ENCODE measurements at places on chromosomes 3 and 15.

- DNase-seq, result no peak
Measured at GRCh38 chr3:115548611-115549010, 74.7 kb upstream of the GAP43 start.

DNA sequence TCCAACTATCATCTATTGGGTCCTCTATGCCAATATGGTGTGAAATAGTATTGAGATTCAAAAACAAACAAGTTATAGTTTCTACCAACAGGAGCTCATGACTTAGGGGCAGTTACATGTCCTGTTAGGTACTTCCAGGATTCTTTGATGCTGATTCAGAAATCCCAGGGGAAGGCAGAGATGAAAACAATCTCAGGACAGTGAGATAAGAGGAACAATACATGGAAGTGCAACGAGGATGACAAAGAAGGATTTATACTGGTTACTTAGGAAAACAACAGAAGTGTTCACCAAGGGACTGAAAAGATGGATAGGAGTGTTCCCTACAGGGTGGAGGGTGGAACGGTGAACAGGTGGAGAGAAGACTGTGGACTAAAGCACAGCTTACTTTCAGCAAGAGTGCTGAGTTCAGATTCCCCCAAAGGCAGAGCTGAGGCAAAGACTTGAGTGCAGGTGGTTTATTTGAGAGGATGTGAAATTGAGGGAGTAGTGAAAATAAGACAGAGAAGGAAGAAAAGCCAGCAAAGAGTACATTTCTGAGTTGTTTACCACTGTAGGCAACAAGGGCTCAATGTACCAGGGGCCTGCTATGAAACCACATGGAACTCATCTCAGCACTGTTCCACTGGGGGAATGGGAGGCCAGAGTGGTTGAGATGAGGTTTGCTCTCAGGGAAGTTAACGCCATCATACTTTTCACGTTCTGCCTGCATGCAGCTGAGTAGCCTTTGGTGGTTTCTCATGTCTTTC is 68.1 kb downstream of the TRIM69 start:
- DNase-seq, result no peak

GRCh38 chr3:129651435-129652202 is 45.1 kb upstream of the PLXND1 start:
- DNase-seq, result peak; percentile 87

GRCh38 chr3:73432023-73432705 is 192.6 kb downstream of the PDZRN3 start:
- peak; percentile 12 for DNase-seq

- DNase-seq, result peak; percentile 15
Measured at GRCh38 chr3:153768561-153769469, 352.4 kb upstream of the ARHGEF26 start.

- DNase-seq, result no peak
Measured at GRCh38 chr3:134810052-134810435, 15.0 kb downstream of the EPHB1 start.

- no peak for DNase-seq
Measured at GRCh38 chr15:34318277-34319079, 19.1 kb downstream of the SLC12A6 start.

GRCh38 chr3:29764041-29764440 is 483.2 kb downstream of the RBMS3 start:
- peak; percentile 46 for DNase-seq

- DNase-seq, result no peak
Measured at GRCh38 chr15:78933823-78934654, 10.8 kb downstream of the CTSH start.

DNA sequence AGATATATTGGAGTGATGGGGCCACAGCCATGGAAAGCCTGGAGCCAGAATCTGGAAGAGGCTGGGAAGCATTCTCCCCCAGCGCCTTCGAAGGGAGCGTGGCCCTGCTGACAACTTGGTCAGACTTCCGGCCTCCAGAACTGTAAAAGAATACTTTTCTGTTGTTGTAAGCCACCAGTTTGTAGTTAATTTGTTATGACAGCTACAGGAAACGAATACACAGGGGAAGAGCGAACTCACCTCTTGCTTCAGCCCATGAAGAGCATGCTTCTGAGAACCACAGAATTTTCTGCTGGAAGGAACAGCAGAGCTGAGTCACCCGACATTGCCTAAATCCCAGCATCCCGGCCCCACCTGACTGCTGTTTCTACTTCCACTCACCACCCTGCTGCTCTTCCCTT is 501.7 kb downstream of the SHQ1 start:
- DNase-seq, result peak; percentile 62

GRCh38 chr15:50824514-50824913 is 59.0 kb upstream of the SPPL2A start:
- DNase-seq, result no peak

GRCh38 chr3:106783231-106783630 is 594.0 kb upstream of the CCDC54 start:
- no peak for DNase-seq

DNA sequence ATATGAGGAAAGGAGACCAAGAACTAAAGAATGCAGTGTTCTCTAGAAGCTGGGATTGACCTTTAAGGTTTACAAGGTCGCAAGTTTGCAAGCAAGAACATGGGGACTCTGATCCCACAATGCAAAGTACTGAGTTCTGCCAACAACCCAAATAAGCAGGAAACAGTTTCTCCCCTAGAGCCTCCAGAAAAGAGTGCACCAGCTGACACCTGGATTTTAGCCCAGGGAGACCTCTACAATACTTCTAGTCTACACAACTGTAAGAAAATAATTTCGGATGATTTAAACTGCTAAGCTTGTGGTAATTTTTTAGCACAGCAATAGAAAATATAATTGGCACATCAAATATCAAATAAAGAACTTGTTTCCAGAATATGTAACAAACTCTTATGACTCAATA is 46.4 kb downstream of the EHHADH start:
- DNase-seq, result no peak

DNA sequence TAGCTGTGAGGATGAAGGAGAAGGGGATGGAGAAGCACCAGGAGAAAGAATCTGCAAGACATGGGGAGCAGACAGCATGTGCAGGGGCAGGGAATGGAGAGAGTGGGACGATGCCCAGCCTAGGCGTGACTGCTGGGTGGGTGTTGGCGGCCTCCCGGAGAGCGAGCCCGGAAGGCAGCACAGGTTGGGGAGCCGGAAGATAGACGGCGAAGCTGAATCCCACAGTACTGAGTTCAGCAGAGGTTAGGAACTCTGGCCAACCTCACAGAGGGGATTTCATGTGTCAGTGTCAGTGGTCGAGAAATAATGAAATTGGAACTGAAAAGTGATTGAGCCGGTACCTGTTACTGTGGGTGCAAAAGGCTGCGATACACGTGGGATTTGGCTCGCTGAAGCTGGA is 55.2 kb downstream of the PXYLP1 start:
- DNase-seq, result no peak

DNA sequence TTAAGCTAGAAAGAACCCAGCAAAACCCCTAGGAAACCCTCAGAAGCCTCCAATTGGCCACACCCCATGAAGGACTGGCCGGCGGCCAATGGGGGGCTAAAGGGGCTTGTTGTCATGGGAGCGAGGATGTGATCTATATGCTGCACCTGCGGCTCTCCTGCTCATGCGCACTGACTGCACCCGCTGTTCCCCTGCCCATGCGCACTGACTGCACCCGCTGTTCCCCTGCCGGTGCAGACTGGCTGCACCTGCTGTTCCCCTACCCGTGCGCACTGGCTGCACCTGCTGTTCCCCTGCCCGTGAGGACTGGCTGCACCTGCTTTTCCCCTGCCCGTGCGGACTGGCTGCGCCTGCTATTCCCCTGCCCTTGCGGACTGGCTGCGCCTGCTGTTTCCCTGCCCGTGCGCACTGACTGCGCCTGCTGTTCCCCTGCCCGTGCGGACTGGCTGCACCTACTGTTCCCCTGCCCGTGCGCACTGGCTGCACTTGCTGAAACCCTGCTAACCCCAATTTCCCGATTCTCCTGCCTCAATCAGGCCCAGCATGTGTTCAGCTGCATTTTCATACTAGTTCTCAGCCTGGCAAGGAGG is 16.8 kb upstream of the MCCC1 start:
- no peak for DNase-seq

GRCh38 chr3:126136428-126137220 is 43.8 kb downstream of the ALDH1L1 start:
- DNase-seq, result no peak

- peak; percentile 67 for DNase-seq
Measured at GRCh38 chr3:167941234-167941995, 154.3 kb downstream of the GOLIM4 start.

- DNase-seq, result no peak
Measured at GRCh38 chr3:39671600-39671999, 137.8 kb upstream of the MYRIP start.

DNA sequence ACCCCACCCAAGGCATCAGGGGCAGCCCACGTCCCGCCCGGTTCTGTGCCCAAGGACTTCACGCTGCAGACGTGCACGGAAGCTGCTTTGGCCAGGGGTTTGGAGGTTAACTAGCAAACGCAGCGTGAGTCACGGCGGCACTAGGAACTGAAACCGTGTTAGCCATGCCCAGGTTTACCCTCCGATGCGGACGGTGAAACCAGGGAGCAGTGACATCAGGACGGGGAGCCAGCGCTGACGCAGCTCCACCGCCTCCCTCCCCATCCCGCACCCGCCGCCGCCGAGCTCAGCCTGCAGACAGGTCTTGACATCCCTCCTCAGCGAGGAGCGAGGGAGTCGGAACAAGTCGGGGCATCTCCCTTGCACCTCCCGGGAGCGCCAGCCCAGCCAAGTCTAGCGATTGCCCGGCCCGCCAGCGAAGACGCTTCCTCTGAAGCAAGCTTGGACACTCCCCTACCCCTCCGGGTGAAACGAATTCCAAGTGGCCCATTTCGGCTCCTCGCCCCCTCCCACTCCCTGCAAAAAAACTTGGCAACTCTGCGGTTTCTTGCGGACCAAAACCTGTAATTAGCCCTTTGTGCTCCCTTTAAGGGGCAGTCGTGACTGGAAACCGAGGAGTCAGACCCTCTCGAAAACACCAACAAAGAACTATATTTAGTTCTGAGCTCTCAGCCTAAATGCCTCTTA is 1.4 kb upstream of the RAP2B start:
- DNase-seq, result peak; percentile 68

DNA sequence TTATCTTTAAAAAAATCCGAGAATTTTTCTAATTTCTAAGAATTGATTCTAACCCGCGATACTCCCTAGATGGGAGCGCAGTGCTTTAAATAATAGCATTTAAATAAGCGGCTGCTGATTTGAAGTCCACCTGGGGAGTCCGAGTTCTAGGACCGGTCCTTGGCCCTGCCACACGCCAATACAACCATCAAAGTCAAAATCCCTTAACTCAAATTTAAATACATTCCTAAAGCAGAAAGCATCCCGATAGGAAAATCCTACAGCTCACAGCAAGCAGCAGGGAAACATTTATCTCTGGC is 508 bp upstream of the ECT2 start:
- DNase-seq, result no peak

DNA sequence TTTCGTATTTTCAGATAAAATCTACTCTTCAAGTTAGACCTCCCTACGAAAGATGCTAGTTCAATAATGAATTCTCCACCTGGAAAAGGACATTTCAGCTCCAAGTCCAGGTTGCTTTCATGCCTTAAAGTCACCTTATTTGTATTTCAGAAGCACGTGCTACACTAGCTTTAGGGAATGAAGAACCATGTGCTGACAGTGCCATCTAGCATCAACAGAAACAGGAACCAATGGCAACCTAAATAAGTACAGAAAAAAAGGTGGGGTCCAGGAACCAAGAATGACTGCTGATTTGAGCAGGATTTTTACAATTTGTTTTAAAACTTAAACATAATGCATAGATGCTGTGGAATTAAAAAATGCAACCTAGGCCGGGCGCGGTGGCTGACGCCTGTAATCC is 77.6 kb upstream of the SNRPN start:
- no peak for DNase-seq

- no peak for DNase-seq
Measured at GRCh38 chr3:69433121-69433968, 47.5 kb upstream of the FRMD4B start.

GRCh38 chr3:36796161-36796560 is 31.8 kb upstream of the DCLK3 start:
- no peak for DNase-seq

- DNase-seq, result no peak
Measured at GRCh38 chr3:100358413-100358812, 23.9 kb downstream of the NIT2 start.

- no peak for DNase-seq
Measured at GRCh38 chr3:88225326-88226008, 75.7 kb downstream of the C3orf38 start.

- no peak for DNase-seq
Measured at GRCh38 chr15:74609938-74610301, 5.7 kb upstream of the CLK3 start.

DNA sequence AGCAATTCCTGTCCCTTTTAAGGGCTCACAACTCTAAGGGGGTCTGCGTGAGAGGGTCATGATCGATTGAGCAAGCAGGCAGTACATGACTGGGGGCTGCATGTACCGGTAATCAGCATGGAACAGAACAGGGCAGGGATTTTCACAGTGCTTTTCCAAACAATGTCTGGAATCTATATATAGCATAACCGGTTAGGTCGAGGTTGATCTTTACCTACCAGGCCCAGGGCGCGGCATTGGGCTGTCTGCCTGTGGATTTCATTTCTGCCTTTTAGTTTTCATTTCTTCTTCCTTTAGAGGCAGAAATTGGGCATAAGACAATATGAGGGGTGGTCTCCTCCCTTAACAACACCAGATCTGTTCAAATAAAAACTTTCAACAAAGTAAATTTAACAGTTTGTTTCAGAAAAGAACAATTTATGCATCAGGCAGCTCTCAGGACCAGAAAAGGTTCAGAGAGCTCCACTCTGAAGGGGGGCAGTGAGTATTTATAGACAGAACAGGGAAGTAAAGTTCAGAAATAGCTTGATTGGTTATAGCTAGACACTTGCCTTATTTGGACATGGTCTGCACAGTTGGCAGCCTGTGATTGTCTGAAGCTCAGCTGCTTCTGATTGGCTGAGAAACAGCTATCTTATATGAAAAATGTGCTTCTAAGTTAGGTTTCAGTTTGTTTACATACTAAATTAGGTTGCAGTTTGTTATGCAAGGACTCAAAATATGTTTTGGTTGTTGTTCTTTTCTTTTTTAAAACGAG is 17.2 kb upstream of the B4GALT4 start:
- no peak for DNase-seq

DNA sequence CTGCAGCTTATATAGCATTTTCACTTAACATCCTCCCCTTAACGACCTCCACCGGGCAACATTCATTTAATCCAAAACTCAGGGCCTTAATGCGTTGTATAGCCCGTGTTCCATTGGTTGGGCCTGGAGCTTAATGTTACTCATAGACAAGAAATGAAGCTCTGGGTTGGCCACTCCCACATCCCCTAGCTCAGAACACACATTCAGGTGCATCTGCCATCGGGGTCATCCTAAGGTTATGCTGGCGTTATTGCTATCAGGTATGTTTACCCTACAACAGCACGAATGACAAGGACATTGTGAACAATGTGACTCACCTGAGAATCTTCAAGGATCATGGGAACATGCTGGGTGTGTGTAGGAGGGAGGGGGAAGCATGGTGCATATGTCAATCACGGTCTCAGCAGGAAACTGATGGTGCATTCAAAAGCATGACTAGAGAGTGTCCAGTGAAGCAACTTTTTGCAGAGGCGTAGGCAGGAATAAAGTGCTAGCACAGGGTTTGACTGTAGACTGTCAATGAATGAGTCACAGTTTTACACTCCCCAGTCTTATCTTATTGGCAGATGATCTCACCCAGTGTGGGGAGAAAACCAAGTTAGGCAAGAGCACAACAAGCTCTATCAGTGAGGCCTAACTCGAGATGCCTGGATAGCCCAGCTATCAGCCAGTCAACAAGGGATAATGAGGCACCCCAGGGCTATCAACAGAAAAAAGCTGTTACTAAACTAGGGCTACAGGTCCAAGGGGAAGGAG is 402.1 kb upstream of the MCTP2 start:
- DNase-seq, result no peak

Measured in HS-27A (cell line).